ENCODE measurements at places on chromosomes 7 and 10. TPM values are rescaled to one million over a fixed set of nuclear protein-coding genes. Genes with fewer than 3 reads are reported as not detected.

TSPAN13 gene
- 0.16 TPM for total RNA-seq

PLEKHS1 gene
- 0.08 TPM for total RNA-seq

DNA sequence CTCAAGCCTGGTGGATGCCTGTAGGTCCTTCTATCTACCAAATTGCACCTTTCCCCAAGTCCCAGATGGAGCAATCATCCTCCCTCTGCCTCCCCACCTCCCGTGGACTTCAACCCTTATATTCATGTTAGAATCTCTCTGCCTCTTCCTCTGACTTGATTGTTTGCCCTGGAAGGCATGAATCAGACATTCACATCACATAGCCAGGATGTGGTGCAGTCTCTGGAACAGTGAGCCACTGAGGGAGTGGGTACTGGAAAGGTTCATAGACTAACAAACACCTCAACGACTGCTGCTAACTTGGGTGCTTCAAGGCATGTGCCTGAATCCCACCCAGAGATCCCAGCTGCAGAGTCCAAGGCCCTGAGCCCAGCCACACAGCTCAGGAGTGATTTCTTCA, 494.0 kb downstream of the TNS3 start:
- H3K27me3 ChIP-seq, result no peaks in the 10 kb centered on the region
- H3K4me3 ChIP-seq, result no peak overlapping the region
- peaks cover 3% of the 10 kb centered on the region for H3K4me1 ChIP-seq
- H3K27ac ChIP-seq, result no peak overlapping the region
- H3K36me3 ChIP-seq, result no peaks in the 10 kb centered on the region

GRCh38 chr7:8885480-8886000, 452.1 kb downstream of the NXPH1 start:
- no peak for DNase-seq
- no peaks in the 10 kb centered on the region for H3K36me3 ChIP-seq
- H3K4me3 ChIP-seq, result no peak overlapping the region
- H3K27ac ChIP-seq, result no peak overlapping the region

LBX1 gene
- total RNA-seq, result not detected
